ENCODE measurements at places on chromosomes 4 and X.

DNA sequence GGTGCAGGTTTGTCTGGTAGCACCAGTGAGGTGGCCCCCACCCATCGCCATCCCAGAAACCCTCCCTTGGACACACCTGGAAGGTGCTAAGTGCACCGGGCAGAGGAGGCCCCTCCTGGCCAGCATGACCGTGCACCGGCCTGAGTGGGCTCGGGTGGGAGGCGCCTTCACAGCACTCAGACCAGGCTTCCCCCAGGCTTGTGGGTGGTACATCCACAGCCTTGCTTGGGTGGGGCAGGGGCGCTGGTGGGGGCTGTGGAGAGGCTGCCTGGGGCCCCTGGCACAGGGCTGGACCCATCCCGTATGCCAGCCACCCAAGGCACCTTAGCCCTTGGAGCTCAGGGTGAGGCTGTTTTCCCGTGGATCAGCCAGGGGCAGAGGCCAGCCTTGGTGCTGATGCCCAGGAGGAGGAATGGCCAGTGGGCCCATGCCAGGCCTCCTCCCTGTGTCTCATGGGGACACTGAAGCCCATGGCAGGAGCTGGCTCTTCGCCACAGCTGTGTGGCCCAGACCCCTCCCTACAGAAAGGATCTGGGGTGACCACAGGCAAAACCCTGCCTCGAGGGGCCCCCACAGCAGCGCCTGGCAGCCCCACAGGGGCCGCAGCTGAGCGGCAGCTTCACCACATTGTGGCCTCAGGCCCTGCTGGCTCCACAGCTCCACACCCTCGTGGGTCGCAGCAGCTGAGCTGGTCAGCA, 21.4 kb downstream of the NKX1-1 start:
- DNase-seq = no peak

GRCh38 chr4:184428787-184429186, 45.6 kb downstream of the IRF2 start:
- DNase-seq = no peak

DNA sequence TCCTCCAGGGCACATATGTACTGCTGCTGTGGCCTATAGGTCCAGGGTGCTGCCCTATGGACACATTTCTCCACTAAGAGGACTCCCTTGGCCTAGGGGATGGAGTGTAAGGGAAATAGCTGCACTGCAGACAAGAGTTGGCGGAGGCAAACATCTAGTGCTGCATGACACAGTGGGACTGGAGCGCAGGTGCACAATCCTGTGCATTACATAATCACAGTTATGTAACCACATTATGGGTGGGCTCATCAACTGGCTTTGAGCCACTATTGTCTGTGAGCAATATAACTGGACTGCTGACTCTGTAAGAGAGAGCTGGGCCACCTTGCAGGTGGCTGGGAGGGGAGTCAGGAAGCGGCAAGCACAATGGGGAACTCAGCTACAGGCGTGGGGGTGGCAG, 3.2 kb upstream of the TIGD2 start:
- no peak for DNase-seq

- DNase-seq = no peak
Measured at GRCh38 chrX:17605676-17606075, 131.6 kb upstream of the SCML1 start.

- DNase-seq = no peak
Measured at GRCh38 chrX:148914783-148915182, 414.4 kb downstream of the AFF2 start.

DNA sequence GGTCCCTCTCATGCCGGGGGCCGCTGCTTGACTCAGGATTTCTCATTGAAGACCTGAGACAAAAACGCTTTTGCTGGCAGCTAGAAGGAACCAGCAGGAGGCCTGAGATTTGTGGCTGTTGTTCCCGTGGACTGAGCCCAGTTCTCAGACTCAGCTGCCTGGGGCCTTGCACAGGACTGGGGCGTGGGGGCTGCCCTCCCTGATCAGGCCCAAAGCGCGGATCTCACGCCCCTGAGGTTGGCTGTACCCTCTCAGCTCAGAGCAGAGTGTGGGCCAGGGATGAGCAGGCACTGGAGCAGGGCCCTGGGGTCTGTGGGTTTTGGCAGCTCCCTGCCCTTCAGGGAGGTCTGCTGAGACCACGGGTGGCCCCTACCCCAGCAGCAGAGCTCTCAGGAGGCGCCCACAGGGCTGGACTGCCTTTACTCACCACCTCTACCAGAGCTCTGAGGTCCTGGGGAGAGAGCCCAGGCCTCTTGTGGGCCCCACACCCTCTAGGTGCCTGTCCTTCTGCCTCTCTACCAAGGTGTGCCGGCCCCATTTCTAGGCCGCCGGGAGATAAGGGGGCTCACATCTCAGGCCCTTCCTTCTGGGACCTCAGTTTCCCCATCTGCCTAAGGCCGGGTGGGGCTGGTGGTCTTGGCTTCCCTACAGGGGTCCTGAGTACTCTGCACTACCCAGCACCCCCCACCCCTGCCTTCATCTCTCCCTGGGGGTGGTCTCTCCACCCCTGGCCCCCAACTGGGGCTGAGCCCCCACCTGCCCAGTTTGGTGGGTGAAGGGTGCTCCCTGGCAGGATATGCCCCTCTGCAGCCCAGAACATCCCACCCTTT, 5.6 kb downstream of the MSANTD1 start:
- no peak for DNase-seq

- no peak for DNase-seq
Measured at GRCh38 chr4:138788267-138788790, 227.3 kb upstream of the NOCT start.

GRCh38 chrX:11434607-11435006, 141.4 kb downstream of the AMELX start:
- no peak for DNase-seq

DNA sequence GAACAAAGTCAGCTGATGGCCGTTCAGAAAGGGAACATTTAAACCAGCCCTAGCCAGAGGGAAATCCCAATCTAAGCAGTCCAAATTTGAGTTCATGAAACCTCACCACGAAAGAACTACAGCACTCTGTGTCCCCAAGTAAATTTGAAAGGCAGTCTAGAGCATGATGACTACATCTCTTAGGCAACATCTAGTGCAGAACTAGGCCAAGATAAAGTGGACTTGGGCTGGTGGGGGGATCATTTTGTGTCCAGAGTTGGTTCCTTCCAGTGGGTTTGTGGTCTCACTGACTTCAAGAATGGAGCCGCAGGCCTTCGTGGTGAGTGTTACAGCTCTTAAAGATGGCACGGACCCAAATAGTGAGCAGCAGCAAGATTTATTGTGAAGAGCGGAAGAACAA, 64.9 kb downstream of the KLHL4 start:
- no peak for DNase-seq

- DNase-seq = no peak
Measured at GRCh38 chr4:121053601-121054143, 18.7 kb downstream of the NDNF start.

- DNase-seq = no peak
Measured at GRCh38 chr4:8523766-8524165, 56.4 kb upstream of the GPR78 start.

- DNase-seq = no peak
Measured at GRCh38 chr4:38381788-38382187, 282.2 kb upstream of the KLF3 start.

GRCh38 chr4:135240796-135241195, 1039.2 kb upstream of the PABPC4L start:
- no peak for DNase-seq

- DNase-seq = no peak
Measured at GRCh38 chr4:25155947-25156346, 4.3 kb downstream of the SEPSECS start.

GRCh38 chrX:10101269-10101668, 55.5 kb upstream of the CLCN4 start:
- no peak for DNase-seq

DNA sequence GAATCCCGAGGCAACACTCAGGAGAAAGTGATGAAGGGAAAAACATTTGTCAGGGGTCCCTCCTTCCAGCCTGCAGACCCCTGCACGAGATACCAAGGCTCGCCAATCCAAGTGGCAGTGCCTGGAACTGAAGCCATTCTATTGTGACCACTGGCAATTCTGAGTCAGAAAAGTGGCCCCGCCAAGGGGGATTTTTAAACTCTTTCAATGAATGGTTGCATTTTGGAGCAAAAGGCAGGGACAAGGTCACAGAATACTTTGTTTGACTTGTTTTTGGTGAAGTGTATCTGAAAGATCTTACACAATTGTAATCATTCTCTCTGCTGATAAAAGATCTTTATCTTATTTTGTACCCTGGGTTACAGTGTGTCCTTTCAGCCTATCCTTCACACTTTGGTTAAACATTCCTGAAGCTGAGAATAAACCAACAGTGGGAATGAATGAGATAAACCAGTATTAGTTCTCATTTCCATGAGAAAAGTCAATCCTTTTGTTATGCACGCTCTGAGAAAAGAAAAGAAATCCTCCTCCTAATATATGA, 115.9 kb upstream of the PDLIM3 start:
- DNase-seq = no peak

DNA sequence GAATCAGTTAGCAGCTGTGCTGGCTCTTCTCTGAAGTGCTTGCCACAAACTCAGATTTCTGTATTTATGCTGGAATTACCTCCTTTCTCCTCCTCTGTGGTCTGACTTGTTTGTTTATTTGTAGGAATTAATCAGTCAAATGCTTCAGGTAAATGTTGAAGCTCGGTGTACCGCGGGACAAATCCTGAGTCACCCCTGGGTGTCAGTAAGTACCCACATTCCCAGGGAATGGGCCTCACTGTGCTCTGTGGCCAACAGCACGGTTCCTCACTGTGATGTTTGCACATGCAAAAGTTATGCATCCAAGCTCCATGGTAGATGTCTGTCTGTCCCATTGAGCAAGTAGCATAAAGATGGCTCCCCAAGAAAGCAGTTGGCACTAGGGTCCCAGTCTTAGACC, 169.9 kb downstream of the DCLK2 start:
- DNase-seq = no peak

GRCh38 chrX:39859991-39860861, 237.5 kb downstream of the BCOR start:
- DNase-seq = no peak

DNA sequence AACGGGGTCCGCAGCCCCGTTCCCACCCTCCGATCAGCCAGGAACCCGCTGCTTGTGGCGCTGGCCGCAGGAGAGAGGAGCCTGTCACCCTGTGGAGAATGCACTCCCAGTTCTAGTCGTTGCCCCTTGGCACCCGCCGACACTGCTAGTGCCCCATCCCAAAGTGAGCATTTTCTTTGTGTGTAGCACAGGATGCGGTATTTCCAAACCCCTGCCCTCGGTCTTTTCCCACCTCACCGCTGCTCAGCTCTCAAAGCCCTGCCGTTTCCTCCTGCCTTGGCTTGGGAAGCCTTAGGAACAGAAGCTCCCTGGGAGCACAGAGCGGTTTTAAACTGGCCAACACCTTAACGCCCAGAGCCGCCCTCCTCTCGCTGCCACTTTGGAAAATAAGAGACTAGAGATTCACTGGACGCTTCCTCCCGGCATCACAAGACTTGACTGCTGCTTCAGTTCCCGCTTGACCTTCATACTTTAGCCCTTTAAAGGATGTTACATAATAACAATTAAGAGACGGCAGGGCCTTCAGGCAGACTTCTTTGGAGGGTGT, 772 bp downstream of the CYP4V2 start:
- no peak for DNase-seq

GRCh38 chrX:108177351-108178142, 86.0 kb downstream of the ATG4A start:
- DNase-seq = no peak

GRCh38 chr4:102423375-102423774, 77.8 kb upstream of the NFKB1 start:
- no peak for DNase-seq

- DNase-seq = no peak
Measured at GRCh38 chr4:182695009-182695408, 222.2 kb downstream of the DCTD start.

DNA sequence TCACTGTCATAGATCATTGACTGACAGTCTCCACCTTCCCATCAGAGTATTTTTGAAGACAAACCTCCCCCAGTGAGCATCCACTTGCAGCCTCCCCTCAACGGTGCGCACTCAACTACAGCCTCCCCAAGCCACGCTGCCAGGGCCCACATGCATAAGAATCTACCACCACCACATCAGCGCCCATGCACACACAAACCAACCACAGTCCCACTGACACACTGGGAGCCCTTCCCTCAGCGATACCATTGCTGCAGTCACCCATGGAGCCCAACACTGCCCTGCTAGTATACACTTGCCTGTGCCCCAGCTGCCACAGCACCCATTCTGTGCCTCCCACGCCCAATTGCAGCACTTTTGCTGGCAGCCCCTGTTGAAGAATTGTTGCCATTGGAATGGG, 132.9 kb downstream of the CHM start:
- DNase-seq = no peak

- DNase-seq = no peak
Measured at GRCh38 chr4:150379454-150379853, 202.5 kb upstream of the MAB21L2 start.

- DNase-seq = no peak
Measured at GRCh38 chrX:34659575-34659974, 2.5 kb upstream of the TMEM47 start.

DNA sequence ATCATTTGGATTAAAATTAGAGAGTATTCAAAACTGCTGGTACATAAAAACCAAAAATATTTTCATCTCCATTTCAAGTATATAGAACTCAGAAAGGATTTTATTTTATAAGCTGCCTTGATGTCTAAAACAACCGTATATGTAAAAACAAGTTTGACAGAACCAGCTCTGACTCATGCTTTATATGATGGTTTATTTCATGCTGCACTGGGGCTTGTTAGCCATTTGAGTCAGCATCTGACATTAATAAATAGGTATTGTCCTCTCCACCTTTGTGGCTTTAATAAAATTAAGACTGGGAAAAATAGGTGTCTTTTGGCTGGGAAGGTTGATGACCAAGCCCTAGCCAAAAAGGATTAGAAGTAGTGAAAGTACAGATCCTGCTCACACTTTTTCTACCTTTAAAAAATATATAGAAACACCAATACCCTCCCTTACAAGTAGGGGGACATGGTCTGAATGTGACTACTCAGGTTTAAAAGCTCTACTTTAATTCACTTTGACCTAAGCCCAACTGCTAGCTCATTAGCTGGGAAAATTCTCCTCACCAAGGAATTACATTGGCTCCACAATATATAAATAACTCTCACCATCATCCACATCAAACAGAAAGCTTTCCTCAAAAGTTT, 228.1 kb downstream of the ADAMTS3 start:
- DNase-seq = no peak

GRCh38 chr4:184344435-184344834, 126.8 kb upstream of the ENPP6 start:
- DNase-seq = no peak

DNA sequence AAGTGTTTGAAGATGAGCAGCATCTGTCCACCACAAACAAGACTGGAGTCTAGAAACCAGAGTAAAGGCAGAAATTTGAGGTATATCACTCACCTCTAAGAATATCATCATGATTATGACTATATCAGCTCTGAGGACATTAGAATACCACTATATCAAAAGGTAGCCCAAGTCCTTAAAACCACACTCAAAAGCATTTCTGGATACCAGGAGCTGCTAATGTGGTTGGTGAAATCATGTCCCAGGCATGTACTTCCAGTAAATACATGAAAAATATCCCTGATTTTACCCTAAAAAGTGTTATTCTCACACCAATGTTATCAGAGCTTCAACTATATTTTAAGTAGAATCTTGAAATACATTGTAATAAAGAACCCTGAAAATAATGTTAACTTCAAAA, 136.3 kb upstream of the SMAD1 start:
- no peak for DNase-seq

- DNase-seq = no peak
Measured at GRCh38 chr4:137819964-137820383, 287.7 kb upstream of the PCDH18 start.
